ENCODE measurements at places on chromosomes 1 and 21.

- DNase-seq, result peak; percentile 60
These were observed 200.9 kb downstream of the DISC1 start for GRCh38 chr1:231827337-231828105.

- no peak for DNase-seq
These were observed 3.7 kb downstream of the MRTO4 start for GRCh38 chr1:19255288-19255687.

- DNase-seq, result peak; percentile 45
These were observed 80.5 kb downstream of the HSF2BP start for GRCh38 chr21:43578677-43579303.

- DNase-seq, result no peak
These were observed 378.7 kb downstream of the SEC16B start for GRCh38 chr1:177591155-177591554.

DNA sequence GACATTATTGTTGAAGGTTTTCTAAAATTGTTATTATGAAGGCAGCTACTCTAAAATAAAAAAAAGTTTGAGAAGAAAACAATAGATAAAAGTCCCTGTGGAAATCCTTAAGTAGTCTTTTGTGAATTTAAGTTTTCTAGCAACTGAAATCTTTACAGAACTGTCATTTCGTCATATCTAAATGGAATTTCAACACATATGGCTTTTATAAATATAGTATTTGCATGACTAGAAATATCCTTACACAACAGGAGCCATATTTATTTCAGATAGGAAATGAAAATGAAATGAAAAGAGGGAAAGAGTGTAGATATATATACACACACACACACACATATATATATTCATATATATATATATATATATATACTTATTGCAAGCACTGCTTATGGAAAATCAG lies 204.7 kb upstream of the RGS18 start:
- no peak for DNase-seq

DNA sequence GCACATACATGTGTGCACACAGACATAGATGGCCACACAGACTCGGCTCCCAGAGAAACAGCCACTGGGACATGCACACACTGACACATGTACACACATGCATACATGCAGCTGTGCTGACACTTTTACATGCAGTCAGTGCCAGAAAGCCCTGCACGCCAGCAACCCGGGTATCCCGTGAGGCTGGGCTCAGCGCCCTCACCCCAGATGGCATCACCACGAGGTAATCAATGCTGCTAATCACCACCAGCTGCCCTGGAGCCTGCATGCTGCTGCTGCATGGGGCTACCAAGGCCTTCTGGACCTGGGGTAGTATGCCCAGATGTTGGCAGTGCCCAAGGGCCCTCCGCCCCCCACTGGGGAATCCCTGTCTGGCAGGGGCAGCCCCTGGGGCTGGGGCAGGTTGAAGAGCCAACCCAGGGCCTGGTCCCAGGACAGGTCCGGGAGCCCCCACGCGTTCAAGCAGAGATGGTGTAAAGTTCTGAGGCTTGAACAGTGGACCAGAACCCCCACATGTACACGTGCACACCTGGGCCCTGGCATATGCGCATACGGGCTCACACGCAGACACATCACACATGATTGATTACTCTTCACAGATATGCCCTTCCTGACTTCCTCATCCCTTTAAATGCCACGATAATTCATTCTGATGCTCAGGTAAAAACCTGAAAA lies 2.7 kb upstream of the COL16A1 start:
- no peak for DNase-seq

DNA sequence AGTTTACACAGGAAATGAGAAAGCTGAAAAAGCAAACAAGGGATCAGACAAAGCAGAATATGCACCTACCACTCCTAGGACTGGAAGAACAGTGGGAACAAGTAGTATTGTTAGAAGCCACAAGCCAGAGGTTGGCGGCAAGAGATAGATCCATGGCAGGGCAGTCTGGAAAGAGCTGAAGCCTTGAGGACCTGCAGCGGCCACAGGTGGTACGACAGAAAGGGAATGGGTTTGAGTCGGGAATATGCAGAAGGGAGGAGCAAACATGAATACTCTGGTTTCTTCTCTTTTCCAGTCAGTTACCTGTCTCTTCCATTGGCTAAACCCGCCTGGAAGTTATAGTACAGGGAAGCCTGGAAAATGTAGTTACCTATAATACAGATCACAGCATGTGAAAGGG lies 3.9 kb upstream of the PCNX2 start:
- no peak for DNase-seq

GRCh38 chr1:223849352-223850254 lies 3.9 kb upstream of the TP53BP2 start:
- DNase-seq, result no peak

All from NCI-H226 (cell line).